ENCODE measurements at places on chromosomes 11 and 22.

GRCh38 chr11:74141241-74141695, 29.5 kb downstream of the C2CD3 start:
- DNase-seq = no peak

- DNase-seq = no peak
These were observed 243.6 kb upstream of the SORL1-AS1 start for GRCh38 chr11:121696177-121696871.

DNA sequence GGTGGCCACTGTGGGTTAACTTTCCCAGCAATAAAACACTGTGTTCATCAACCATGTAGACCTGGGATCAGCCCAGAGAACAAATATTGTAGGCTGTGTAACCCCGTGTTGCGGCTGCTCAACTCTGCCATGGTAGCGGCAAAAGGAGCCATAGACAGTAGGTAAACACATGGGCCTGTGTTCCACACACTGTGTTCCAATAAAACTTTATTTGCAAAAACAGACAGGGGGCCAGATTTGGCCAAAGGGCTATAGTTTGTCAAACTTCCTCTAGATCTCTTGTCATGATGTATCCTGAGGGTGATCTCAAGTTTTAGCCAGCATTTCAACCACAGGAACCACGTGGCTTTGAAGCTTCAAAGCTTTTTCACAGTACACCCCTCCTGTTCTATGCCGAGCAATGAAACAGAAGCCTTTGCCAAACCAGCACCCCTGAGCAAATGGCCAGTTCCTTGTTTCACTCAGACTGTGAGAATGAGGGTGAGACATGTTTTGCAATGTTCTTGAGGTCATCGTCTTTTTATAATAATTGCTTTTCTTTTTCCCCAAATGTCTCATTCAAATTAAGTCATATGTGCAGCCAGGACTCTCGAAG, 49.9 kb upstream of the FADD start:
- no peak for DNase-seq

GRCh38 chr11:64694821-64695365, 28.1 kb downstream of the NRXN2 start:
- no peak for DNase-seq
